ENCODE measurements at places on chromosomes 11 and 22.

GRCh38 chr11:33449798-33450197, 192.6 kb downstream of the HIPK3 start:
- no peak for DNase-seq

- DNase-seq: no peak
These were observed 379.2 kb downstream of the NELL1 start for GRCh38 chr11:21048626-21049025.

GRCh38 chr11:62137881-62138629, 14.2 kb downstream of the INCENP start:
- no peak for DNase-seq

GRCh38 chr11:130049328-130049771, 20.3 kb upstream of the APLP2 start:
- no peak for DNase-seq

GRCh38 chr11:119810478-119811232, 81.7 kb upstream of the NECTIN1 start:
- DNase-seq: no peak

- no peak for DNase-seq
These were observed 133.0 kb upstream of the CSNK2A3 start for GRCh38 chr11:11486002-11486401.

DNA sequence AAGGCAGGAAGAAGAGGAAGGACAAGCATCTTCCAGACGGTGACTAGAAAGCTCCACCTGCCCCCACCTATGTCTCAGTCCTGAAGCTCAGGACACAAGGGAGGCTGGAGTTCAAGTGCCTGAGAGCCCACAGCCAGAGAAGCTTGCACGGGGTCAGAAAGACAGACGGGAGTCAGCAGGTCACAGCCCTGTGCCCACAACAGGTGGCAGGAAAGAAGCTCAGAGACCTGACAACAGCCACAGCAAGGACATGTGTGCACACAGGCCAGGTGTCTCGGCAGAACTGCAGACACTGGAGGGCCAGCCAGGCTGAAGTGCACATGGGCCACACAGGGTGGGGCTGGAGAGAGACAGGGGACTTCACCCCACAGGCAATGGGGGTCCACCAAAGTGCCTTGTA, 37.2 kb upstream of the MOB2 start:
- no peak for DNase-seq

DNA sequence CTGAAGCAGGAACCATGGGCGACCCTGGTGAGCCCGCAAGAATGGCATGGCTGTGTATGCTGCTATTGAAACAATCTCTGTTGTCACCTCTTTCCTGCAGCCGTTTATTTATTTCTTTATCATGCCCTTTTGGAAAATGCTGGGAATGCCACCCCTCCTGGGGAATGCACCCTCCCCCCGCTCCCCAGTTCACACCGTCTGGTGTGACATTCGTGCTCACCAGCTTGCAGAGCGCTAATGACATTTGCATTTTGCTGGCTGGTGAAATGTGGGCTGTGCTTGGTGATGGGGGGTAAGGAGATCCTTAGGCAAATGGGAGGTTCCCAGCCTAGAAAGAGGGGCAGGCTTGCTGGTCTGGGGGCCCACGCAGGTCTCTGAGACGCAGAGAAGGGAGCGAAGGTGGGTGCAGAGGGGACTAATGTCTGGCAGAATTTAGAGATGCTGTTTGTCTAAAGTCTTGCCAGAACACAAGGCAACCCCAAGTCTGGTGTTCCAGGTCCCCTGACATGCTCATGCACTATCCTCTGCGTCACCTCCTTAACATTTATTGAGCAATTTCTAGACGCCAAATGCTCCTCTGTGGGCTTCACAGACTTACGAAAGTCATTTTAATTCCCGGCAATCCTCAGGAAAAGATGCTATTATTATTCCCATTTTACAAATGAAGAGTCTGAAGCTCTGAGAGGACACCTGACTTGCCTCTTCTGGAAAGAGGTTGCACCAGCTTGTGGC, 91.7 kb downstream of the TP53I11 start:
- DNase-seq: no peak
